ENCODE measurements at places on chromosomes 4 and X.

- no peak for DNase-seq
Observed at GRCh38 chrX:41035582-41035981, 49.7 kb upstream of the USP9X start.

DNA sequence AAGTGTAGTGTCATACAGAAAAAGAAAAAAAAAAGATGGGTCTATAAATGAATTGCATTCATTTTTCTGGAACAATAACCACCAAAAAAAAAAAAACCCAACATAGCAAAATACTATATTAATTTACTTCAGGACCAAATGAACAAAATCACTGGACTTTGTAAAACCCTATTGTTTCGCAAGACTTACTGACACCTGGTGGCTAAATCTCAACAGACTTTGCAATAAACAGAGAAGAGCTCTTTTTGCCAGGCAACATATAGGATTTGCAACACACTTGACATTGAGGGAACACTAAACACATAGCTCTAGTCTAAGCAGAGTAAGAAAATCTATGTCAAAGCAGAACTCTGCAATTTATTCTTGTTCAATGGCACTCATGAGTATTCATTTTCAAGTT lies 990.2 kb downstream of the STPG2 start:
- DNase-seq = no peak

DNA sequence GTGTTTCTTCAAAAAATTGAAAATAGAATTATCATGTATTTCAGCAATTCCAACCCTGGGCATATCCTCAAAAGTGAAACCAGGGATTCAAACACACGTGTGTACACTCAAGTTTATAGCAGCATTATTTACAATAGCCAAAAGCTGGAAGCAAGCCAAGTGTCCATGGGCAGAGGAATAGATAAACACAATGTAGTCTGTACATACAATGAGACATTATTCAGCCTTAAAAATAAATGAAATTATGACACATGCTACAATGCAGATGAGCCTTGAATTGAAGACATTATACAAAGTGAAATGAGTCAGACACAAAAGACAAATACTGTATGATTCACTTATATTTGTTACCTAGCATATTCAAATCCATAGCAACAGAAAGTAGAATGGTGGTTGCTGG lies 853.4 kb downstream of the STIM2 start:
- DNase-seq = no peak

DNA sequence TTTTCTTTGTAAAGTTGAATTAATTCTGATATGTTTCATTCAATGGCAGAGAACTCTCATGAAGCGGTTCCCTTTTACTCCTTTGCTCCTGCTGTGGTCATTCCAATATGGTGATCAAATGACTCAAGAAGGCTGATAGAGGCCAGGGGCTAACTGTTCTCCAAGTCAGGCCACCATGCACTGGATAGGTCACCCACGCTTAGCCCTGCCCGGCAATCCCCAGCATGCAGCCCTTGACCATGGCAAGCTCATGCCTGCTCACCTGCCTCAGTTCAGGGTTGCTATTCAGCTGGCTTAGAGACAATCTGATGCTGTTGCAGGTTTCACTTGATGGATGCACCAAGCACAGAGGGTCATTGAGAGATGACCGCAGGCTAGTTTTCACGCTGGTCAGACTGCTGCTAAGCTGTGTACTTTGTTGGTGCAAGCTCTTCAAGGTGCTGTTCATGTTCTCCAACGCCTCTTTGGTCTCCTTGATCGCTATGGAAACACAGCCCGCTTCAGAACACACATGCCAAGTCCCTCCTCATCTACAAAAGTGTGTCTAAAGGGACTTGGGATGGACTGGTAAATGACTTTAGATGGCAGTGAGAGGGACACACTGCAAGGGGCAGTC lies 55.2 kb upstream of the FGFBP2 start:
- no peak for DNase-seq

- DNase-seq = no peak
Observed at GRCh38 chr4:136731025-136731424, 801.3 kb downstream of the PCDH18 start.

DNA sequence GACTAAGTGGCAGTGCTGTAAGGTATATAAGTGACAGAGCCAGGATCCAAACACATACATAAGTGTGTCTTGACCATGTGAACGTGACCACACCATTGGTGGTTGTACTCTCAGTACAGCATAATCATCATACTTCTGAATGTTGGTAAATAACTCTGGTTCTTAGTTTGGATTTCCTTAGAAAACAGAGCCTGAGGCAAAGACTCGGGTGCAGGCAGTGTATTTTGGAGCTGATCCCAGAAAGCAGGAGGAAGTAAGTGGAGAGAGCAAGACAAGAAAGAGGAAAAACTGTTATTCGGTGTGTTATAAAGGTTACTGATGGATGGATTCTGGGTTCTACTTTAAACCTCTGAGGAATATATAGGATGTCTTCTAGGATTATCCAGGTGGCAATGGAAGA lies 127.9 kb downstream of the SLC39A8 start:
- DNase-seq = no peak

DNA sequence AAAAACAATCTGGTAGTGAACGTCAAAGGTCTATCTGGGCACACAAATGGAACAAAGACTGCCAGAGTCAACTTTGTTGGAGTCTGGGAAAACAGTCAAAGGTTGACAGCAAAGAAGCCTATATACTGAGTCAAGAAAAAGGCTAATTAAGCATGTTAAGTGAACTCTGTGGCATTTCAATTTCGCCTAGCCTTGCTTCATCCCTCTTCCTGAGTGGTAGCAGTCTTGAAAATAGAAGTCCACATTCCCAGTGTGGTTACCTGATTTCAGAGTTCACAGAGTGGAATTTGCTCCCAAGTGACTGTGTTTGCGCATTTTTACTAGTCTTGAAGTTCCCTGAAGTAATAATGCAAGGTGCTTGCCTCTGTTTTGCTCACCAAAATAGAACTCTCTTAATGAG lies 760.0 kb downstream of the FSTL5 start:
- no peak for DNase-seq

GRCh38 chr4:7075962-7076695 lies 8.3 kb upstream of the GRPEL1 start:
- no peak for DNase-seq

DNA sequence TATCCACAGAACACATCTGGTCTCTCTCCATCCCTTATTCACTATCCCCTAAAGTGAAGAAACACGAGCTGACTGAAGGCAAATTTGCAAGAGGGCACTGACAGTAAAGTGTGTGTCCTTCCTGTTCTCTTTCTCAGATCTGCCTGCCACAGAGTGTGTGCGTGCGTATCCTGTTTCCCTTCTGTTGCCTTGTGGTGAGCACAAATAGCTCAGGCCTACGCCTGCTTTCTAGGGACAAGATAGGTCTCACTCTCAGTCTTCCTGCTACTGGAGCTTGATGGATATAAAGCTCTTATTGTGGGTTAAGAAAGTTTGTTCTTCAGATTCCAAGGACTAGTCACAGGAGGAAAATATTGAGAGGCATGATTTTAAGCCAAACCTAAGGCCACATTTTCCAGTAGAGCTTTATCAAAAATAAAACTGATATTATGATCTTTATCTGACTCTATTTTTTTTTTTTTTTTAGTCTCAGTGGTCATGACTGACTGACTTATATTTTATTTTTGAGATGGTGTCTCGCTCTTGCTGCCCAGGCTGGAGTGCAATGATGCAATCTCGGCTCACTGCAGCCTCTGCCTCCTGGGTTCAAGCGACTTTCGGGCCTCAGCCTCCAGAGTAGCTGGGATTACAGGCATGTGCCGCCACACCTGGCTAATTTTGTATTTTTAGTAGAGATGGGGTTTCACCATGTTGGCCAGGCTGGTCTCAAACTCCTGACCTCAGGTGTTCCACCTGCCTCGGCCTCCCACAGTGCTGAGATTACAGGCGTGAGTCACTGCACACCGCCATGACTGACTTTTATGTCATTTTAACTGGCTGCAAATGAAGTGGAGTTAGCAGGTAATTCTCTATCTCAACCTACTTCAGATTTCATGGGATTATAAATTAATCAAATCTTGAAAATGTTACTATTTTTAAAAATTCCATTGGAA lies 140.3 kb upstream of the SH3RF1 start:
- peak; percentile 59 for DNase-seq

- no peak for DNase-seq
Observed at GRCh38 chrX:20529301-20529700, 262.6 kb upstream of the RPS6KA3 start.

GRCh38 chr4:11700751-11701226 lies 272.1 kb upstream of the HS3ST1 start:
- no peak for DNase-seq

DNA sequence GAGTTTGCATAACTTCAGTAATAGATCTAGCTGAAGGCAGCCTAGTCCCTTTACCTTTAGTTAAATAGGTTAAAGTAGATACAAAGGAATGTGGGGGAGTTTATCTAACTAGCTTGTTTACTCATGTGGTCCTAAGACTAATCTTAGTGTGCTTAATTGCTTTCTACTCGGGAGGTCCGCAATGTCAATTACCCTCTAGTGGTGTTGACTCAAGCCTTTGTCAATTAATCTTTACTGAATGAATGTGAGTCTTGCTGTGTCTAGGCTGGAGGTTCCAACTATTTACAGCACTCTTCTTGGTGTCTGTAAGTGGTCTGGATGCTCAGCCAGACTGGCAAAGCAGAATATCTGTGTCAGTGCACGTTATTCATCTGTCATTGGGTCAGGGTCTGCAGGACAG lies 17.9 kb upstream of the YTHDC1 start:
- no peak for DNase-seq

DNA sequence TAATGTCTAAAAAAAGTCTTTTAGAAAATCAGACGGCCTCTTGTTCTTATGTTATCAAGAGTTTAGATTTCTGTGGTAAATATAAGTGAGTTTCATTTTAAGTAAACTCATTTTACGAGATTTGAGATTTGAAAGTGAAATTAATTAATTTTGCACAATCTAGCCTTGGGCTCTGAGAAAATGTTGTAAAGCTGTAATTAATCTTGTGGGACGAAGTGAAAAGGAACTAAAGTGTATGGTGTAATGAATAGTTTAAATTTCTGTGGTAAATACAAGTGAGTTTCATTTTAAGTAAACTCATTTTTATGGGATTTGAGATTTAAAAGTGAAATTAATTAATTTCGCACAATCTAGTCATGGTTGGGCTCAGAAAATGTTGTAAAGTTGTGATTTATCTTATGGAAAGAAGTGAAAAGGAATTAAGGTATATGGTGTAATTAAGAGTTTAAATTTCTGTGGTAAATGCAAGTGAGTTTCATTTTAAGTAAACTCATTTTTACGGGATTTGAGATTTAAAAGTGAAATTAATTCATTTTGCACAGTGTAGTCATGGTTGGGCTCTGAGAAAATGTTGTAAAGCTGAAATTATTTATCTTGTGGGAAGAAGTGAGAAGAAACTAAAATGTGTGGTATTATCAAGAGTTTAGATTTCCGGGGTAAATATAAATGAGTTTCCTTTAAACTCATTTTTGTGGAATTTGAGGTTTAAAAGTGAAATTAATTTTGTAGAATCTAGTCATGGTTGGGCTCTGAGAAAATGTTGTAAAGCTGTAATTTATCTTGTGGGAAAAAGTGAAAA lies 1.6 kb downstream of the SCML1 start:
- DNase-seq = no peak

- DNase-seq = no peak
Observed at GRCh38 chr4:138235419-138235952, 6.7 kb downstream of the SLC7A11 start.

DNA sequence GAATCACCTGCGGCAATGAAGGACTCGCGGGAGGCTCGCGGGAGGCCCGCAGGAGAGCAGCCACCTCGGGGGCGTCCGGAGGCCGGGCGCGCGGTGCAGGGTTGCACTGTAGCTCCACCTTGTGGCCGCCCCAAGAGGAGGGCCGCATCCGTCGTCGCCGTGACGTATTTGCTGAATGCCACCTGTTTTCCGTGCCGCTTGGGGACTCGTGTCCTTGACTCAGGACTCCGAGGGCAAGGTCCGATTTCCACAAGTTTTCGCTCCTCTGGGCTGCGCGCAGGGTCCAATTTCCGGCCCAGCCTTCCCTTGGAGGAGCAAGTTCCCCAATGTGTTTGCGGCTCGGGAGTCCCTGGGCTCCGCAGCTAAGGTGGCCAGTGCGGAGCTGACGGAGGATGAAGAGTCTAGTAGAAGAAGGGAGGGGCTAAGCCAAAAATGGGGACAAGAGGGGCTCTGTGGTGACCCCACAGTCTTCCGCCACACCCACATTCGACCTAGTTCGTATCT lies 10.7 kb upstream of the DLG3 start:
- DNase-seq = peak; percentile 81

GRCh38 chr4:20062054-20062453 lies 189.7 kb upstream of the SLIT2 start:
- DNase-seq = no peak

- DNase-seq = no peak
Observed at GRCh38 chr4:144104509-144105130, 35.9 kb downstream of the GYPA start.

DNA sequence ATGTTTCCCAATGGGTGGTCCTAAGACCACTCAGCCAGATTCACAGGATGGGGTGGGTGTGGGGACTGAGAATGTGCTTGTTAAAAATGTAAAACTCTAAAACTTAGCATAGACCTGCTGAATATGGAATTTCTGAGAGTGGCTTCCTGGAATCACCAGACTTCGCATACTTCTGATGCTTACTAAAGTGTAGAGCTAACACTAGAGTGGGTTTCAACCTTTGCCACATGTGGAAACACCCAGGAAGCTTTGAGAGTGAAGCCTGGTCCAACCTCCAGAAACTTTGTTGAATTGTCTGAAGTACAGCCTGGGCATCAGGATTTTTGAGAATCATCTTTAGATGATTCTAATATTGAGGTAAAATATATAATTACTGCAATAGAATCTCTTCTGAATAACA lies 167.8 kb upstream of the EDNRA start:
- no peak for DNase-seq

GRCh38 chr4:151418856-151419255 lies 9.9 kb downstream of the FHIP1A start:
- no peak for DNase-seq

GRCh38 chr4:167234316-167234881 lies at the start of gene SPOCK3:
SPOCK3 (minus strand) TSS chr4:167234494.
- DNase-seq = no peak

DNA sequence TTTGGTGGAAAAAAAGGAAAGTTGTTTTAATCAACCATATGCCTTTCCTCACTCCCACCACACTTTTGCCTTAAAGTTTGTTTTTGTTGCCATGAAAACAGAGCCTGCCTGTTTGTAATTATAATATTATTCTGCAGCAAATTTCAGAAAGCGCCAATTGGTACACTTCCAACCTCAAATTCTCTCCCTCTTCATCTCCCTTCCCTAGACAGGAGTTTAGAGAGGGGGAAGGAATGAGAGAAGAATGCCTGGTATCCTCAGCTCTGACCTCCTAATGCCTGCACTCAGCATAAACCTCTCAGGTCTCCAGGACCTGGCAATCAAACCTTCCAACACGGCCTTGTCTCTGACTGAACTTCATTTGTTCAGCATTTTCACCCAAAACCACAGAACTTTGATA lies 138.4 kb upstream of the HCCS start:
- no peak for DNase-seq

GRCh38 chr4:110543577-110543976 lies 67.6 kb downstream of the ENPEP start:
- no peak for DNase-seq

DNA sequence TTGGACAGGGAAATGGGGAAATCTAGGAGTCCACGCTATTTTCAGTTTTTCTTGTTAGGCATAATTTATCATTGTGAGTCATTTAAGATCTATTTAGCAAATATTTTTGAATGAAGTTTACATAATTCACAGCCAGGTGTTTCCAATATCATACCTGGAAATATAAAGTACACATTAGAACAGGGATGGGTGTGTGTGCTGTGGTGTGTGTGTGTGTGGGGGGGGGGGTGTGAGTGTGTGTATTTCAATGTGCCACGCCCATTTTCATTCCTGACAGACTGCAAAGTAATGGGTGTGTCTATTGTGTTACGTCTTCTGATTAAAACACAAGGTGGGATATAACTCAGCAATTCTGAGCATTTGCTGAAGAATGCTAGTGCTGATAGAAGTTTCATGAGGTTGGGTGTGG lies 33.2 kb downstream of the ARHGAP10 start:
- no peak for DNase-seq

Measured in CD4-positive, alpha-beta T cell treated with Interleukin-12 subunit alpha and Interleukin-12 subunit beta, for 1 hour (primary cell).